ENCODE measurements at places on chromosomes 16 and 17.
A peak's percentile ranks its signal among the peaks of the same experiment; 100 is the strongest.

GRCh38 chr16:88881007-88881615 lies 14.7 kb upstream of the PABPN1L start:
- no peak for DNase-seq

- DNase-seq, result no peak
Measured at GRCh38 chr17:40433551-40434415, 9.5 kb upstream of the IGFBP4 start.

GRCh38 chr16:1446296-1447080 lies 2.1 kb upstream of the CCDC154 start:
- no peak for DNase-seq

DNA sequence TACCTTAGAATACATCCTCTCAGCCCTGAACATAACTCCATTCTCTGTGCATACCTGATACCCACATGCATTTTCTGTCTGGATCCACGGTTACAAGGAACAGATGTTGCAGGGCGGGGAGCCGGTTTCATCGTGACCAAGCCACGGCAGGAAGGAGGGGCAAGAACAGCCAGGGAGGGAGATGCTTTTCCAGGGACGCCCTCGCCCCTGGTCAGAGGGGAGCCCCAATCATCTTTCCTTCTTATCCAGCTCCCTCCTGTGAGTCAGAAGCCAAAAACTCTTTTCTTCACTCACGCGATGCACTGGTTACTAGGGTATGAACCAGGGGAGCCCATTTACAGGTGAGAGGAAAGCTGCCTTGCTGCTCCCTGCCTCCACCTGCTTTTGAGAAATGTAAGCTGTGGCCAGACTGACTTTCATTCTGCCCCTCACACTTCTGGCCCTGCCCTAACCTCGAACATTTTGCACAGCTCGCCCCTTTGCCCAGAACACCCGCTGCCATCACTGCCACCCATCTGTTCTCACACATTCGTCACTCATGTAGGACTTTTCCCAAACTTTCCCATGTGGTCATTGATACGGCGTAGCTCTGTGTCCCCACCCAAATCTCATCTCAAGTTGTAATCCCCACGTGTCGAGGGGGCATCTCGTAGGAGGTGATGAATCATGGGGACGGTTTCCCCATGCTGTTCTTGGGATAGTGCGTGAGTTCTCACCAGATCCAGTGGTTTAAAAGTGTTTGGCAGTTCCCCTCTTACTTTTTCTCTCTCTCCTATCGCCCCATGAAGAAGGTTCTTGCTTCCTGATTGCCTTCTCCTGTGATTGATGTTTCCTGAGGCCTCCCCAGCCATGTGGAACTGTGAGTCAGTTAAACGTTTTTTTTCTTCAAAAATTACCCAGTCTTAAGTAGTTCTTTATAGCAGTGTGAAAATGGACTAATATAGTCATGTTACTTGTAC lies 20.5 kb downstream of the FOXL1 start:
- peak; percentile 80 for DNase-seq

DNA sequence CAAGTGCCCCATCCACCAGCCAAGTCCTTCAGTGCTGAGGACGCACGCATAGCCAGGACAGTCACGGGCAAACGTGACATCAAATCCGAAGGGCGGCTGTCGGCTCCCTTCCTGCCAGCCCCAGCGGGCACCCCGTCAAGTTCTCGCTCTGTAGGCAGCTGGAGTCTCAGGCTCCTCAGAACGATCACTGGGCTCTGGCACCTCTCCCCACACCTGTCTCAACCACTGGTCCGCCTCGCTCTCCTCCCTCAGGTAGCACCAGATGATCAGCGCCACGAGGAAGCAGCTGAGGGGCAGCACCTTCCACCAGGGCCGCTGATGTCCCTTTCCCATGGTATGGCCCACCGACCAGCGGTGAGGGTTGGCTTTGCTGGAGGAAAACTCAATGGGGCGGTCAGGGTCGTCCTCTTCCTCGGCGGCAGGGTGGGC lies 422 bp downstream of the UQCC4 start:
- no peak for DNase-seq

DNA sequence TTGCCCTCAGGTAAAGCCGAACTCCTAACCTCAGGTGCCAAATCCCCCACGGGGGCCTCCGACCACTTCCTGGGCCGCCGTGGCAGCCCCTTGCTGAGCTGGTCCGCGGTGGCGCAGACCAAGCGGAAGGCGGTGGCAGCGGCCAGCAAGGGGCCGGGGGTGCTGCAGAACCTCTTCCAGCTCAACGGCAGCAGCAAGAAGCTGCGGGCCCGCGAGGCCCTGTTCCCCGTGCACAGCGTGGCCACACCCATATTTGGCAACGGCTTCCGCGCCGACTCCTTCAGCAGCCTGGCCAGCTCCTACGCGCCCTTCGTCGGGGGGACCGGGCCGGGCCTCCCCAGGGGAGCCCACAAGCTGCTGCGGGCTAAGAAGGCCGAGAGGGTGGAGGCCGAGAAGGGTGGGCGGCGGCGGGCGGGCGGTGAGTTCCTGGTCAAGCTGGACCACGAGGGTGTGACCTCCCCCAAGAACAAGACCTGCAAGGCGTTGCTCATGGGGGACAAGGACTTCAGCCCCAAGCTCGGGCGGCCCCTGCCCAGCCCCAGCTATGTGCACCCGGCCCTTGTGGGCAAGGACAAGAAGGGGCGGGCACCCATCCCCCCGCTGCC lies 51.6 kb downstream of the ACTG1 start:
- DNase-seq, result no peak

DNA sequence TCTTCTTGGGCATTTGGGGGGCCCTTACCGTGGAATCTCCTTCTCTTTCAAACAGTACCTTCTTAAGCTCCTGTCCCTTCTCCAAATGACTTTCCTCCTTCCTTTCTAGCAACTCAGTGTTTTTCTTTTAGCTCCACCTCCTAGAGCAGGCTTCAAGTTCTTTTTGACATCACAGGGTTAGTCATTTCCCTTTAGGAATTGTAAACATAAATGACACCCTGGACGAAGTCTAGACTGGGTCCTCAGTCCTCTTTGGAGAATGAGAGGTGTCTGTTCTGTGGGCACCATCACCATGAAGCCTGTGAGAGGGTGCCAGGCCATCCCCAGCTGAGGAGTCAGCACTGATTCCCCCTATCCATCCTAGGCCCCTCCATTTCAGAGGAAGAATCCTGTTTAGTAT lies 94.7 kb downstream of the SALL1 start:
- DNase-seq, result peak; percentile 2
